ENCODE measurements at places on chromosomes 5 and 9.

DNA sequence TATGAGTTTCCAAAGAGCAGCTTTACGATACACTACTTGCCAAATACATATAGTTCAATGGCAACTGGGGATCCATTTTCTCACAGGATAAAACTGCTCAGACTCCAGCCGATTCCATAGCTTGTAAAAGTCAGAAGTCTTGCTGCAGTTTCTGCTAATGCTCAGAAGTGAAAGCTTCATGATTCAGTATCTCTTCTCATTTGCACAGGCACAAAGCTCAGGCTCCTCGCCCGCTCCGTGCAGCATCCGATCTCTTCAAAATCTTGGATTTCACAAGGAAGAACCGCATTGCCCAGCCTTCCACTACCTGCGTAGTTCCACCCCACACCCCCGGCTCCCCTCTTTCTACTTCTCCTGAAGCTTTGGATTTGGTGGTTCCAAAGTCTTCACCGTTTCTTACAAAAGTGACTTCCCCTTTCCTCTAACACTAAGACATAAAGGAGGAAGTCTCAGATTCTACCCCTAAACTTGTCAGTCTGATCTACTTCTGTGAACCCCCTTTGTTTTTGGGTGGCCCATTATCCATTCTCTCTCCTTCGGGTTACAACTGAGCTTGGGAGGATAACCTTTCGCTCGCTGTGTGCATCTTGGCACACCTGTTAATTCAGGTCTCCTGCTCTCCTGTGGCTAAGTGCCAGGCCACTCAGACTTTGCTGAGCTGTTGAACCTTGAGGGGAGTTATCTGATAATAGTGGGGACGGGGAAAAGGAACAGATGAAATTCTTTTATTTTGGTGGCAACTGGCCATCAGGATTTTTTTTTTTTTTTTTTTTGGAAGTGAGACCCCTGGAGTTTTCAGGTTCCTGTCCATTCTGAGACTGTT is 194.1 kb downstream of the GNA14 start:
- no peak for DNase-seq

- no peak for DNase-seq
Observed at GRCh38 chr9:95719354-95719753, 156.1 kb upstream of the ERCC6L2 start.

DNA sequence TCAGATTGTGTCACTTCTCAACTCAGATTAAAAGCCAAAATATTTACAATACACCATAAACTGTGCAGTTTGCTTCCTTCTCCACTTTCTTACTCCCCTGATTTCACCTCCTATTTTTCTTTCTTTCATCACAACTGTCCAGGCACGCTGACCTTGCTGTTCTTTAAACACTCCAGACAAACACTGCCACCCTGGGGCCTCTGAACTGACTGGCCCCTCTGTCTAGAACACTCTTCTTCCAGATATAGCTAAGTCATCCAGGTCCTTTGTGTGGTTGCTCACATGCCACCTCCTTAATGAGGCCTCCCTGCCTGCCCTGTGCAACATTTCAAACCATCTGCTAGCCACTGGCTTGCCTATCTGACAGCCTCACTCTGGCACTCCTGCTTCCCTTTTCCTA is 46.6 kb downstream of the ATG10 start:
- no peak for DNase-seq

DNA sequence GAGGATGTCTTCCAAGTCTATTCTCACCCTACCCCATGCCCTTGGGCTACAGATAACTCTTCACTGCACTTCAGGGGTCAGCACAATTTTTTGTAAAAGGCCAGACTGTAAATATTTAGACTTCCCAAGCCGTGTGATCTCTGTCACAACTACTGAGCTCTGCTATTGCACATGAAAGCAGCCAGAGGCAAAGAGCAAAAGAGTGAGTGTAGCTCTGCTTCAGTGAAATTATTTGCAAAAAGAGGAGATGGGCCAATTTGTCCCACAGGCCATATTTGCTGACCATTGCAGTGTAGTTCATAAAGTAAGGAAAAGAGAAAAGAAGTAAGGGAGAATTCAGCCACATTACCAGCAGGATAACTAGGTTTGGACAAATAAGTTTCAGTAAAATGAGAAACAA is 7.0 kb upstream of the MOCS2 start:
- no peak for DNase-seq

GRCh38 chr9:131629825-131630204 is 84.5 kb downstream of the PRRT1B start:
- DNase-seq, result no peak

DNA sequence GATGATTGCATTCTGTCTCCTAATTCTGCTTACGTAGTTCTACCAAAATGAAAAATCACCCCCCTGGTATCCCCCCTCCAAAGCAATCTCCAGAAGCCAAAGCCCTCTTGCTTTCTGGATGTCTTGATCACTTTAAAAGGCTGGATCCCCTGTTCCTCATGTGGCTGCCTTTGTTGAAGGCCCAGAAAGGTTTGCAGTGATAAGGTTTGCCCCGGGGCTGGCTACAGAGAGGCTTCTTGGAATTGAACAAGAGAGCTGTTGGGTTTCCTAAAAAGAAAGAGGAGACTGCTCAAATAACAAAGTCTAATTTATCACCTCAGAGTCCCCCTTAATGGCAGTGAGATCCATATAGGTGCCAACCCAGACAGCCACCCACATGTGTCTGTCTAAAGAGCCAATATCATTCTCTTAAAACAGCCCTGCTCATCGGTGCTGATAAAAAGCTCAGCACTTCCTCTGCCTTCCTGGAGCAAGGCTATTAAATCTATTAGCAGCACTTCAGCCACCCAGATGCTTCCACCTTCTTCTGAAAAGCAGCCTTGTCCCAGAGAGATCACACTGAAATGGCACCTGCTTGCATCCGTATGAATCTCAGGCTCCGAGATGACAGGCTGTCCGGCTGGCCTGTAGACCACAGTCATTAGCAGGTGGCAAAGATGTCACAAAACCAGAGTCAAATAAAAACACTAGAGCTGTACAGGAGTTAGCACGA is 70.9 kb downstream of the TEX10 start:
- DNase-seq, result no peak

- DNase-seq, result no peak
Observed at GRCh38 chr9:95043826-95044225, 273.7 kb downstream of the FANCC start.

- no peak for DNase-seq
Observed at GRCh38 chr9:28234133-28234893, 661.0 kb upstream of the C9orf72 start.

DNA sequence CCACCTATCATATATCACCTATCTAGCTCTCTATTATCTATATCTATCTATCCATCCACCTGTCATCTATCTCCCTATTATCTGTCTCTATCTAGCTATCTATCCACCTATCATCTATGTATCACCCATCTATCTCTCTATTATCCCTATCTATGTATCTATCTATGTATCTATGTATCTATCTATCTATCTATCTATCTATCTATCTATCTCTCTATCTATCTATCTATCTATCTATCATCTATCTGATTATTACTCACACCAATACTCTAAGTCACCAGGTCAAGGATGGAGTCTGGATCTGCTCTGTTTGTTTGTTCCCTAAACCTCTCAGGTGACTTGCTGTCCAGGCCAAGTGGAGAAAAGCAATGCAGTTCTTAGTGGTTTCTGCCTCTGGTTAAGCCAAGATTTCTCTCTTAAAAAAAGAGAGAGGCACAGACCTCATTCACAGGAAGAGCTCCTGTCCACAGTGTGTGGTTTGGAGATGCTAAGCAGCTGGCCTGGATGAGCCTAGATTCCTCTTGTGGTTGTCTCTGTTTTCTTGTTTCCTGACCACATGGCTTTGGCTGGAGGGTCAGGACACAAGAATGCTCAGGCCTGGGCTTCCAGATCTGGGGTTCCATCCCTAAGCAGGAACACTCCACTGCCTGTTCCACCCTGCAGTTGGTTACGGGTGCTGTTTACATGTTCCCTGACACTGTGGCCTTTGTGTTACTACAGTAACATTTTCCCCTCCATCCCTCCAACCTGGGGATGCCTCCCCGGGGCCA is 133.4 kb downstream of the PHF2 start:
- DNase-seq, result no peak

Data from PC-3 (cell line).